ENCODE measurements at places on chromosomes 7 and 10.
A peak's percentile ranks its signal among the peaks of the same experiment; 100 is the strongest.

DNA sequence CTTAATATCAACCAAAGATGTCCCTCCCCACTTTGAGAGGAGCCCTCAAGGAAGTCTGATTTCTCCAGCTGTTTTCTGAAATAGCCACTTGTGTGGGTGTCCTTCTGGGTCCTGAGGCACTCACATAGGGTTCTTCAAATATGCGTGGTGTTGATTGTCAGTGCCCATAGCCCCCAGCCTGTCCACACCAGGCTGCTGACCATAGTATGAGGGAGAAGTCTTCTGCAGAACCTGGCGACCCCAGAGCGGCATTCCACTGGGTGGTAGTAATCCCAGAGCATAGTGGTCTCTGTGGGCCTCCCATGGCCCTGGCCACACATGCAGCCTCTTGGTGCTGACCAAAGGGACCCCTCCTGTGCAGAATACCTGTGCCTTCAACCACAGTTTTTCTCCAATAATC is 82.7 kb upstream of the MACROH2A2 start:
- DNase-seq: no peak

GRCh38 chr10:71697938-71698709 is 21.5 kb downstream of the C10orf105 start:
- DNase-seq: peak; percentile 68

- DNase-seq: no peak
Measured at GRCh38 chr10:70784471-70784870, 706 bp downstream of the TBATA start.

DNA sequence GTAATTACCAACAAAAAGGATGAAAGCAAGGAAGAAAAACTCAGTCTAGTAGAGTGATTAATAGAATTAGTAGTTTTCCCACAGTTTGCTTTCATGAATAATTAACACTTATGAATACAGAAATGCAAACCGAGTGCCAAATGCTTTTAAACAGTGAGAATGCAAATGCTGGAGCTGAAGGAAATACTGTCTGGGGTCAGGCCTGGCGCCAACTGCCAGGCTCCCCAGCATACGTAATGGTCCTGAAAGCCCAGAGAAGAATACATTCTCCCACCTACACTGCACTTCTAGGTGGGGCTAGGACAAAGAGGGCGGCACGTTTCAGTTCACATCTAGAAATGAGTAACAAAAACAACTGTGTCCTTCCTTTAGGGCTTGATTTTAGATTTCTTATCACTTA is 30.0 kb downstream of the GLUD1 start:
- DNase-seq: no peak

DNA sequence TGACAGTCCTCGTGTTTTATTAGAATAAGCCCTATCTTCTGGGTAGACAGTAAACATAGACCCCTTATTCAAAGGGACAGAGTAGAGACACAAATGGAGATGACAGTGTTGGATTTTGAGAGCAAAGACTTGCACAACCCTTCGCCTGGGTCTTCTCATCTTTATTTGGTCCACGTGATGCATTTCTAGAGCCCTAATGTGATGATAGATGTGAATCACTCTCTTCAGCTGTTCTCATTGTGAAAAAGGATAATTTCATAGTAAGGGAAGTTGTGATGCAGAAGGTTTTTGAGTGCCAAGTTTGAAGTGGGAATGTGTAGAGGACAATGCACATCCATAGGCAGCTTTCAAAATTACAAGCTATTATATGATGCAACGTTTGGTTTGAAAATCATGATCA is 86.3 kb downstream of the CREB5 start:
- no peak for DNase-seq

DNA sequence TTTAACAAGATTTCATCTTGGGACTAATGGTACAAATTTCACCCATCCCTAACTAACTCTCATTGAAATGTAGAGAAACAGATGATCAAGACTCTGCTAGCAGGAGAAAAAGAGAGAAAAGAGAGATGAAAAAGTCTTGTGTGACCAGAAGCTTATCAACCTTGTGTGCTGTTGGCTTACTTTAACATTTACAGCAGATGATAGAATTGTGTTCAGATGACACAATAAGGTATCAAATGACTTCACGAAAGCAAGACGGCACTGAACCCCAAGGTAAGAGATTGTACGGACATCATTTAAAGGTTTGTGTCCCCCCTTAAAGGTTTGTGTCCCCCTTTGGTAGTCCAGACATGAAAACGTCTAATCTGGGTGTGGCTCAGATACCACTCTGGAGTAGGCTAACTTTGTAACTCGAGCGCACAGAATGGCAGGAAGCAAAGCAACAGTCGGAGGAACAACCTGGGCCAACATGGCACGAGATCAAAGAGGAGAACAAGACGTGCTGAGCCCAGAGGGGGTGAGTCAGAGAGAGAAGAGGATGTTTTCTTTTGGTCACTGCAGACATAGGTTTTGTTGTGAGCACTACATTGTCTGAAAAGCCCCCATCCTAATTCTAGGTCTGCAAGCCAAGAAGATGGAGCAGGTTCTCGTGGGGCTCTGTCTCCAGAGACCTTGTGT is 10.4 kb upstream of the LMBR1 start:
- peak; percentile 58 for DNase-seq

DNA sequence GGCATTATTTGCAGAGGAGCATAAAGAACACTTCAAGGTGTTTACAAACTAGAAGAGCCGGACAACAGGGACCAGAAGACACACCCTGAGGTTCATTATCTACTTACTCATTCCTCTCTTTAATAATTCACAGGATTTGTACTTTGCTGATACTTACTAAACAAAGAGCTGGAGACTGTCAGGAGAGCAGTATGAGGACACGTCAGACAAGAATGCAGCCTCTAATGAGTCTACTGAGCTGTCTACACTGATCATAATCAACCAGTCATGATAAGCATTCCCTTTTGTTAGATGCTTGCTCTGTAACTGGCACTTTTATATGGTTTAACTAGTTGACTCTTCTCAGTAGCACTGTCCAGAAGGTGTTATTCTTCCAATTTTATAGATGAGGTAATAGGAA is 243.3 kb upstream of the CDC14C start:
- no peak for DNase-seq

GRCh38 chr10:77716458-77717317 is 79.1 kb upstream of the KCNMA1 start:
- no peak for DNase-seq

GRCh38 chr10:123133541-123134342 is 2.0 kb upstream of the HMX3 start:
- no peak for DNase-seq

DNA sequence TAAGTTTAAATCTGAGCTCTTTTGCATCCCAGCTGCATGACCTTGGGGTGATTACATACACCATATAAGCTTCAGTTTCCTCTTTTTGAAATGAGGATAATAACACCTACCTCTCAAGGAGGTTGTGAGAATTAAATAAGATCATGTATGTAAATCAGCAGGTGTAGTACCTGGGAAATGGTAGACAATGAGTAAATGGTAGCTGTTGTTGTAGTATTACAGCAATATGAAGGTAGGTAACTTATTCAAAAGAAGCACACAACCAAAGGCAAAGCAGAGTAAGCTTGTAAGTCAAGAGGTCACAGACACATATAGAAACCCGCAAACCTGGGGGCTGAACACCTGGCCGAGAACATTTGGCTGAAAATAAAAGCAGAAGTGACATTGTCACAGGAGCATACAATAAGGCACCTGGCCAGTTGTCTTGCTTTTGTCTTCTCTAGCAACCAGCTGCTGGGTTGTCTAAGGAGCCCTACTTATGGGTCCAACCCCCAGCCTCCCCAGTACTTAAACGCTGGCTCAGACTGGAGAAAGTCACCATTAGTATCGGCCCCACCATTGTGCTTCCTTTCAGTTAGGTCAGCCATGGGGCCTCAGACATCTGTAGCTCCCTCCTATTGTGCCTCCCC is 203.6 kb upstream of the MKLN1 start:
- DNase-seq: no peak

DNA sequence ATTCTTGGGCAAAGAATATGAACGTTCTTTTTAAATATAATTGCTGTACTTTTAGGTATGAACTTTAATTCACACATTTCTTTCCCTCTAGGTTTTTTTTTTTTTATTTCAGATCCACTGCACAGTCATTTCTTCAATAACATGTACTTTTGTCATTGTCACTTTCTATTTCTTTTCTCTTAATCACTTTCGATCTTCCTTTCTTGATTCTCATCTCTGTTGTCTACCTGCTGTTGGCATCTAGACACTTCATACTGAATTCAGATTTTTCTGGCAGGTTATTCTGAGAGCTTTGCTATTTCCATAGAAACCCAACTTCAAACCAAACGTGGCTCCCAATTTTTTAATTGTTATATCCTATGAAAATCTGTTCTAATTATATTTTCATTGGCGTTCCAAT is 211.7 kb upstream of the KLF6 start:
- no peak for DNase-seq

DNA sequence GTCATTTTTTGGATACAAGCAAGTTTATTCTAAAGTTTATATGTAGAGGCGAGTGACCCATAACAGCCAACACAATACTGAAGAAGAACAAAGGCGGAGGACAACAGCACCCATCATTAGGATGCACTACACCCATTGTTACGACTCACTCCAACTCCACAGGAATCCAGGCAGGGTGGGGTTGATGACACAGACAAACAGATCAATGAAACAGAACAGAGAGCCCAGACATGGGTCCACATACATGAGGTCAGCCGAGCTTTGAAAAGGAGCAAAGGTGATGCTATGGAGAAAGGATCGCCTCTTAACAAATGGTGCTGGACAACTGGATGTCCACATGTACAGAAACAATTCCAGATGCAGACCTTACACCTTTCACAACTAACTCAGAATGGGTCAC is 426.4 kb downstream of the PTPRN2 start:
- DNase-seq: no peak

DNA sequence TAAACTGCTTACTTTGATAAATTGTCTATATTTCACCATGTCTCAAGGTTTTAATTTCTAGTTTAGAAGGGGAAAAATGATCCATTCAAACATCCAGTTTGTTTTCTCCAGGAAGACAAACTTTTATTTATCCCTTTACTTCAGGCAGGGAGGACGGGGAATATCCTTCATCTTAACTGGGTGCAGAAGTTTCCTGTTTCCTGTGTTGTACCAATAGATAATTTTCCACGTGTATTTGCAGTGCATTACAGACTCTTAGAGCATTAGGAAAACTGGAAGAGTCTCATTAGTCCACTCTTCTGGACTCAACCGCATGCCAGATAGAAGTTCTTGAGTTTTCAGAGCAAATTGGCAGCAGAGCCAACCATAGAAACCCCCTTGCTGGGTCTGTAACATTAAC is 39.4 kb upstream of the PIP4K2A start:
- no peak for DNase-seq

- no peak for DNase-seq
Measured at GRCh38 chr7:22631730-22632129, 95.3 kb upstream of the IL6 start.

DNA sequence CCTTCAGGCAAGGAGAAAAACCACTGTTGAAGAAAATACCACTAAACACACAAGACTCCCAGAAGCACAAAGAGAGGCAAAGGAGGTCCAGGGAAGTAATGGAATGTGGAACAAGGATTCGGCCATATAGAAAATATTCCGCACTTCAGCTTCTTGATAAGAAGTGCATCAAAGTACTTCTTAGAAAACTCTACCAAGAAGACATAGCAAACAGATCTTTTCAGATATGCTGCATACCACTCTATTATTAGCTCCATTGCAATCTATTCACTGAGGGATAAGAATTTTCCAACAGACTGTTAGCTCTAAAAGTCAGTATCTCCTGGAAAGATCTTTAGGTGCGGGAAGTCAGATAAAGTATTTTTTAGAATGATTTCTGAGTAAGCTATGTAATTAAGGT is 231.8 kb downstream of the WDR11 start:
- no peak for DNase-seq

- DNase-seq: no peak
Measured at GRCh38 chr10:88500656-88501055, 82.5 kb downstream of the RNLS start.

DNA sequence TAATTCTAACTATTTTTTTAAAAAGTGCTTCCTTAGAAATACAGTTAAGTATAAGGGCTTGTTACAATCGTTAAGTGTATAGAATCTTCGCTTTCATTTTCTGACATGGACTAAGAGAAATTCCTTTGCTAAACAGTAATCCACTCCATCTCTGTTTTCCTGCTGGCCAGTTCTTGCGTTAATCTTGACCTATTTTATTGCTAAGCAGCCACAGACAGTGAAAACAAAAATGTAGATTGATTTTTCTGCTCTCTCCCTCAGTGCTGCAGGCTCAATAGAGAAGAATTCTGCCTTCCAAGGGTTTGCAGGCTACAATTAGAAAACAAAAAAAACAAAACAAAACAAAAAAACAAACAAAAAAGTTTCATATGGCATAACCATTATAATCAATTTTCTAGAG is 310.4 kb upstream of the ADARB2 start:
- DNase-seq: no peak

DNA sequence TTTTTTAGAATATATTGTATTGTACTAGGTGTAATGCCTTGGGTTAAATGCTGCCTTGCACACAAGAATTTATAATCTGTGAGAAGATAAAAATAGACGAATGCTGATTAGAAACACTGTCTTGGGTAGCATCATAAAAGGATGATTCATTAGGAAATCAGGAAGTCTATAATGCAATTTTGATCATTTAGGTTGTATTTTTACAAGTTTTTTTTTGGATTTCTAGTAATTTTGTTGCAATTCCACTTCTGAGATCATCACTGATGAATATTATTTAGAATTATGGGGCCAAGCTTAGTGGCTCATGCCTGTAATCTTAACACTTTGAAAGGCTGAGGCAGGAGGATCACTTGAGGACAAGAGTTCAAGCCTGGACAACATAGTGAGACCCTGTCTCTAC is 29.6 kb downstream of the WBP1L start:
- no peak for DNase-seq

GRCh38 chr10:116716381-116716780 is 26.0 kb downstream of the HSPA12A start:
- no peak for DNase-seq

GRCh38 chr10:109887243-109887642 is 36.1 kb downstream of the XPNPEP1 start:
- no peak for DNase-seq

GRCh38 chr10:70477661-70478162 is 855 bp upstream of the PALD1 start:
- peak; percentile 80 for DNase-seq

GRCh38 chr7:45978731-45979211 is 57.7 kb upstream of the IGFBP3 start:
- no peak for DNase-seq

DNA sequence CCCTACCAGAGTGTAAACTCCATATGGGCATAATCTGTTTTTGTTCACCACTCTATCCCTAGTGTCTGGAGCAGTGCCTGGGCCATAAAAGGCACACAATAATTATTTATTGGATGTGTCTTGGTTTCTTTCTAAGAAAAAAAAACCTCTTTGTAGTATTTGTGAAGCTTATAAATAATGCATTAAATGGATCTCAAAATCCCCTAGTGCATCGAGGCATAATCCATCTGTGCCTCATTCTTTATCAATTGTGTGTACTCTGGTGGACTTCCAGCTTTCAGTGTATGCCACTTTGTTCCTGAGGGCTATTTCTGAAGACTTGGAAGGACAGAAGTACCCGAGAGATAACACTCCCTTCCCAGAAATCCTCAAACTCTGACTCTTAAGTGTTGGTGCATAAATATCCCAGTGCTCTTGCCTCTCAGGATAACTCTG is 255.0 kb upstream of the PHYHIPL start:
- DNase-seq: no peak

- DNase-seq: no peak
Measured at GRCh38 chr10:131744346-131744745, 156.5 kb upstream of the PPP2R2D start.

GRCh38 chr10:44233561-44234482 is 151.1 kb downstream of the CXCL12 start:
- no peak for DNase-seq

All from CD4-positive, alpha-beta T cell treated with Interleukin-4 for 4 hours (primary cell).